NCI-H82 (cell line): ENCODE measurements at places on chromosomes 2 and 18.

GRCh38 chr2:176152350-176153181, 1.2 kb downstream of the HOXD4 start:
- DNase-seq, result no peak

GRCh38 chr2:160394153-160394552, 99.5 kb downstream of the RBMS1 start:
- no peak for DNase-seq

- no peak for DNase-seq
Observed at GRCh38 chr2:29586919-29587318, 334.5 kb downstream of the ALK start.

GRCh38 chr2:207434899-207435465, 94.8 kb upstream of the CREB1 start:
- DNase-seq, result no peak

DNA sequence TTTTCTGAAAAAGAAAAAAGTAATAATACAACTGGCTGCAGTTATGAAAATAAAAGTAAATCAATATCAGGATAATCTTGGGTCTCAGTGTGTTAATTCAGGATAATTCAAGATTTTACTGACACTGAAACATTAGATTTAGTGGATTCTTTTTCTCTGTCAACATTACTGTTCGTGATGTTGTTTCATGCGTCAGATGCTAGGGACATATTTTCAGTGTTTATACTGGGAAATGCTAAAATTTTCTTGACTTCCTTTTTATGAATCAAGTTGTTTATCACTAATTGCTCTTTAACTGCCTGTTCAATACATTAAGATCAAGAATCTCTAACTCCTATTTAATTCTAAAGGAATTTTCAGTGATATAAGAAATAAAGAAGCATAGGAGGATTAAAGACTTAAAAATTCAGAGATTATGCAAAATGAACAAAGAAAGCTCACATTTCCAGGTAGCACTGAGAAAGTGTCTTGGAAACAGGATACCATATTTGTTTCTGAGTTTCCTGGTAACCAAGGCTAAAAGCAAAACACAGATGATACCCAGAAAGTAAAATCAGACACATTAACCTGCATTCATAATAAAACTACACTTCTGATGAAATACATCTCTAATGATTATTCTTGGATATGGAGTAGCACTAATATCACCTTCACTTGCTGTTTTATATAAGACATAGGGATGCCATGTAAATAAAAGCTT, 174.0 kb downstream of the ARL4C start:
- no peak for DNase-seq

- DNase-seq, result no peak
Observed at GRCh38 chr2:18803141-18803939, 214.0 kb upstream of the NT5C1B start.

DNA sequence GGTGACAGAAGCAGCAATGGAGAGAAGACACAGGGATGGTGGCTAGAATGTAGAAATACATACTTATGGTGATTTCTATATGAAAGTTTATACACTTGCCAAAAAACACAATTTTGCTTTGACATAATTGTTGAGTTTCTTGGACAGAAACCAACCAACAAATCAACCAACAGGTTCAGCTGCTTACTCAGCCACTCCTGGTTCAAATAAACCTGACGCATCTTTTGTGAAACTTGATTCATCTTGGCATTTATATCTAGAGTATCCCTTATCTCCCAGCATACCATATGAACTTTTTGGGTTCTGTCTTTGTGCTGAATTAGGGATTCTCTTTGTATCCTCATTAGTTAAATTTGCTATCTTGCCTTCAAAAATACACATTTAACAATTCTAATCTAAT, 54.1 kb upstream of the ERBB4 start:
- no peak for DNase-seq

DNA sequence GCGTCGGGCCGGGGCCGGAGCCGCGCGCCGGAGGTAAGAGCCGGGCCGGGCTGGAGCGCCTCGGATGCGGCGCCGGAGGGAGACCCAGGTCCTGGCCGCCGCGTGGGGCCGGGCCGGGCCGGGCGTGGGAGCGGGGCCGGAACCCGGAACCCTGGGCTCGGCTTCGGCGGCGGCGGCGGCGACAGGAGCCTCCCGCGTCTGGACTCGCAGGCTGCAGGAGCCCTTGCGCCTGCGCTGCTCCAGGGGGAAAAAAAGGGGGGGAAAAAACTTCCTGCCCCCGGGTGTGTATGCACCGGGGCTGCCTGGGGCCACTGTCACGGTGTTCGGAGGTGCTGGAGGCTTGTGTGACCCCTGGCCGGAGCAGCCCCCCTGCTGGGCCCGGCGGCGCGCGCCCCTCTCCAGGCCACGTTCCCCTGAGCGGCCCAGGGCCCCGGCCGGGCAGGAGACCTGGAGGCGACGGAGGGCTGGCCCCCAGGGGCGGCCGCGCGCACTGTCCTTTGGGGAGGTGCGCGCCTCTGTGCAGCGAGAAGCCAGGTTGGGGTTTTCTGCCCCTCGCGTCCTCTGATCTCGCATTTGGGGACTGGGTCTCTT, 864 bp downstream of the KLHL29 start:
- peak; percentile 61 for DNase-seq
